ENCODE measurements at places on chromosomes 16 and 17.

DNA sequence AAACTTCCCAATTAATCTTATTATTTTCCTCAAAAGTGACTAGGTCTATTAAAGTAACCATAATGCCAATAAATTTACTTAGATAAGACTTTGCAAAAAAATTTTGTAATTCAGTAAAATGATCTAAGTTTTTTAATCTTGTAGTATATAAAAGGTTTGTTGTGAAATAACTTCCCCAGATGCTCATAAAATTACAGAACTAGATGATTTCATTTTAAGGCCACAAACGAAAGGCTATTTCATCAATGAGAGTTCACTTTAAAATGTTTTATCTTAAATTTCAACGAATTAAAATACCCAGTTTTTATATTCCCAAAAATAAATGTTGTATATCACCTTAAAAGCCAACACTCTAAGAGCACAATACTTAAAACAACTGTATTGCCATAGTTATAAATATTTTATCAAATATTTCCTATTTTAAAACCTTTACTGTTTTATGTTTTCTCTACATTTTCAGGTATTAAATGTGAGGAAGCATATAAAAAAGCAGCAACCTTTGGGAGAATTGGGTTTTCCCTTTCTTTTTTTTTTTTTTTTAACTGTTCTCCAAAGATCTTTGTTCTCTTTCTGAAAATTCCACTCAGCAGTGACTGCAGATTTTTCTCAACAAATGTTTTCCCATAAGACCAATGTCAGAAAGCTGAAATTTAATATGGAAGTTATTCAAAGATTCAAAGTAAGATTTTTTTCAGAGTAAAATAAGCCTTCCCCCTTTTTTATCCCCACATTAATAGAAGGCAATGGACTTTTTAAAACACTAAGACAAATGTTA lies 169.9 kb downstream of the CYB561 start:
- DNase-seq: no peak

- DNase-seq: no peak
Measured at GRCh38 chr17:4946312-4946976, 1.9 kb downstream of the PFN1 start.

DNA sequence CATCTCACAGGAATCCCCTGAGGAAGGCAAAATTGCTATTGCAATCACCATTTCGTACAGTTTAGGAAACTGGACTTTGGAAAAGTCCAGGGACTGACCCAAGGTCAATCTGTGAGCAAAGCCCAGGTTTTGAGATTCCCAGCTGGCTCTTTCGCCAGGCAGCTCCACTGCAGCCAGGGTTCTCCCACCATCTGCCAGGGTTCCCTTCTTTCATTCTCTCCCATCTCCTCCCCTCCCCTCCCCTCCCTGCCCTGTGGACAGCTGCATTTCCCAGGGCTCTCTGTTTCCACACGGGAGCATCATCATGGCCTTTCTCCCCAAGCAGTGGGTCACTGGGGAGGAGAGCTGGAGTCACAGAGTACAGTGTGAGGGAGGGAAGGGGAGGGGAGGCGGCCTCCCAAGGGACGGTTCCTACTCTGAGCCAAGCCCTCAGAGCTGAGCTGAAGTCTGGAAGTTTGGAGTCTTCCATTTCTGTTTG lies 11.9 kb upstream of the GSDMA start:
- no peak for DNase-seq

- no peak for DNase-seq
Measured at GRCh38 chr17:35161281-35161761, 13.7 kb downstream of the UNC45B start.

DNA sequence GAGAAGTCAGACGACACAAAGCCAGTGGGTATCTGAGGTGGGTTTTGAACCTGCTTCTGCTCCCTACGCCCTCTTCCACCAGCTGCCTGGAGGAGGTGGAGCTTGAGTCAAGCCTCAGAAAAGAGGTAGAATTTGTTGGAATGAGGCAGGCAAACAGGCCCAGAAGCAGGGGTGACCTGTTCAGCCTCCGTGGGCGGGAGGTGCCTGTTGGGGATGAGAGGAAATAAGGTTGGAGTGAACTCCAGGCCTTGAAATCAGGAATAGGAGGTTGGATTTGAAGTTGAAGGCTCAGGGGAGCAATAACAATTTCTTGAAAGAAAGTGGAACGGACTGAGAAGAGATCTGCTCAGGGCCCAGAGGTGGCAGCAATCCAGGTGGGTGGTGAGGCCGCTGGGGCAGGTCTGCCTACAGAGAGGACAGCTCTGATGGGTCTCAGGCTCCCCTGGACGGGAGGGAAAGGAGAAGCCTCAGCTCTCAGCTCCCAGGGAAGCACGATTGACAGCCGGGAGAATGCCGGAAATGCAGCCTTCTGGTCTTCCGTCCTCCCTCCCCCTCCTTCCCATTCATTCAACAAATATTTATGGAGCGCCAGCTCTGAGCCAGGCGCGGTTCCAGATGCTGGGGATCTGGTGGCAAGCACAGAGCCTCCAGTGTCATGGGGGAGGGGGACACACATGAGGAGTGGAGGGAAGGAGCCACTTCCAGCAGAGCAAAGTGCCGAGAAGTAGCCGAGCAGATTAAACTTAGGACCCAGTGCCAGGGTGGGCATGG lies 61.9 kb upstream of the CIBAR2 start:
- no peak for DNase-seq

DNA sequence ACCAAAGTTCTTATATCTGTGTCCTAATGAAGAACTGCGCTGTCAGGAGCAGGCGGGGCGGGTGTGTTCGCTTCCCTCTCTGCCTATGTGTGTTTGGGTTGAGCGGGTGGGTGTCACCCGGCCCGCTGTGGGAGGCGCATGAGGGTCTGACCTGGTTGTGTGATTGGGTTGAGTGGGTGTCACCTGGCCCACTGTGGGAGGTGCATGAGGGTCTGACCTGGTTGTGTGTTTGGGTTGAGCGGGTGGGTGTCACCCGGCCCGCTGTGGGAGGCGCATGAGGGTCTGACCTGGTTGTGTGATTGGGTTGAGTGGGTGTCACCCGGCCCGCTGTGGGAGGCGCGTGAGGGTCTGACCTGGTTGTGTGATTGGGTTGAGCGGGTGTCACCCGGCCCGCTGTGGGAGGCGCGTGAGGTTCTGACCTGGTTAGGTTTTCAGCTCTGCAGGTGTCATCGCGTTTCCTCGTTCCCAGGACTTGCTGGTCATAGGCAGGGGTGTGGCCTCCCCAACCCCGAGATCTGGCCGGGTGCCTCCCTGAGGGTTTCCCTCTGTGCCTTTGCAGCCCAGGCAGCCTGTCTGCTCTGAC lies 69.6 kb upstream of the ZNF750 start:
- DNase-seq: no peak

DNA sequence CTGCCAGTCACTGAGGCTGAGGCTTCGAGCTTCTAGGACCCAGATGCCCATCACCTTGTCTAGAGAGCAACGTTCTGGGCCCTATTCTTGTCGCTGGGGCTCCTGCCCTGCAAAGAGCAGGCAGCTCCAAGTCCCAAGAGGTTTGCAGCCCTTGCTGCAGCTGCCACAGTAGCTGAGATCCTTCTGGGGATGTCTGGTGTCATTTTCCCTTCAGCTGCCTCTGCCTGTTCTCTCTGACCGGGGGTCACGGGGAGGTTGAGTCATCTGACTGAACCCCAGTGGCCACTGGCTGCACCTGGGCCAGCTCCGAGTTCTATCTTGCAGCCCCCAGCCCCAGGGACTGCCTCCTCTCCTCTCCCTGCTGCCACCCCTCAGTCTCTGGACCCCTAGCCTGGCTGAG lies 4.9 kb downstream of the WSCD1 start:
- no peak for DNase-seq

GRCh38 chr16:11201498-11202259 lies 54.3 kb downstream of the SOCS1 start:
- DNase-seq: no peak

DNA sequence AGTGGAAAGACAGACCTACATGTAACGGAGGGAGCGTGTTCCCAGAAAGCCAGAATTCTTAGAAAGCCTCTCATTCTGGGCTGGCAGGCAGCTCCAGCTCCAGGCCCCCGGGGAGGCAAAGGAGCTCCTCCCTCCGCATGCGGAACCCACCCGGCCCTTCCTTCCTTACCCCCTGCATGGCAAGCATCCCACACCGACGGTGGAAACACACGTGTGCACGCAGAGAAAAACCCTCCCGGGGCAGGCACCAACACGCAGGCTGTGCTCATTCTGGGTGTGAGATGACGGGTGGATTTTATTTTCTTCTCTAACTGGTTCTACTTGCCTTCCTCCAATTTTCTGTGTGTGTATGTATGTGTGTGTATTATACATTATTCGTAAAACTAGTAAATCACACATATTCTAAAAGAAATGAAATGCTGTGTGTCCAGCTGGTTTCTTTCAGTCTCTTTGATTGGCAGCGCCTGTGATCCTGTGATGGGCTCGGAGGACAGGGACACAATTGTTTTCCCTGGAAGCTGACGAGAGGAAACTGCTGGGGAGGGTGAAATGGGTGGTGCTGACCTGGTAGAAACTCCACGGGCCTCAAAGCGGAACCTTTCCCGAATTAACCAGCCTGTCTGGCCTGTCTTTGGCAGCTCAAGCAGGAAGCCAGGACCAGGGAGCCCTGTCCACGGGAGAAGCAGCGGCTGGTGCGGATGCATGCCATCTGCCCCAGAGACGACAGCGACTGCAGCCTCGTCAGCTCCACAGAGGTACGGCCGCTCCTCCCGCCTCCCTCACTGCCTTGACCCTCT lies 22.2 kb downstream of the CARD14 start:
- DNase-seq: no peak

DNA sequence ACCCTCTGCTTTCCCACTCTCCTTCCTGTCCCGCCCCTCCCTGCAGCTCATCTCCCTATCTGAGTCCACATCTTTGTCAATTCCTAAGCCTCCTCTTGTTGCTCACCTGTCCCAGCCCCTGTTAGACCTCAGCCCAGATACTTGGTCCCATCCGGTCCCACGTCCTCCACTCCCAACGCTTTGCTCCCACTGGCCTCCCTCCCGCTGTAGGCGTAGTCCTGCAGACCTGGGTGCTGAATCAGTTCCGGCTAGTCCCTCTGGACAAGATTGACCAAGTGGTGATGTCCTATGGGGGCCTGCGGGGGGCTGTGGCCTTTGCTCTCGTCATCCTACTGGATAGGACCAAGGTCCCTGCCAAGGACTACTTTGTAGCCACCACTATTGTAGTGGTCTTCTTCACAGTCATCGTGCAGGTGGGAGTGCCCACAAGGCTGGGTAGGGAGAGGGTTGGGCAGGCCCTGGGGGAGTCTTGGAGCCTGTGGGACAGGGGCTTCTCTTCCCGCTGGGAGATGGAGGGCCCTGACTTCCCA lies 8.0 kb downstream of the SLC9A5 start:
- DNase-seq: no peak

DNA sequence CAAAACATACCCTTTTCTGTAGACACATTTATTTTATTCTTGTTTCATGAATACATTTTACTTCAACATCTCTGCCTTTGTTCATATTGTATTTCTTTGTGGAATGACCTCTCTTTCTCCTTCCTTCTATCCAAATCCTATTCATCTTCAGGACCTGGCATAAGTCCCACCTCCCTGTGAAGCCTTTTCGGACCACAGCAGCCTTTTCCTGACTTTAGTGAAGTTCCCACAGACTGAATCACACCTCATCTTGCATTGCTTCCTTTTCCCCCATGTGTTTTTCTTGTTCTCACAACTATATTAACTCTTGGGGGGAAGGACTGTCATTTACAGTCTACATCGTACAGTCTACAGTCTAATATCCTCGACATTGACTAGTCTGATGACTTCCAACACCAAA lies 58.2 kb downstream of the MFSD11 start:
- DNase-seq: no peak

- no peak for DNase-seq
Measured at GRCh38 chr16:86806838-86807351, 228.5 kb downstream of the FOXL1 start.

DNA sequence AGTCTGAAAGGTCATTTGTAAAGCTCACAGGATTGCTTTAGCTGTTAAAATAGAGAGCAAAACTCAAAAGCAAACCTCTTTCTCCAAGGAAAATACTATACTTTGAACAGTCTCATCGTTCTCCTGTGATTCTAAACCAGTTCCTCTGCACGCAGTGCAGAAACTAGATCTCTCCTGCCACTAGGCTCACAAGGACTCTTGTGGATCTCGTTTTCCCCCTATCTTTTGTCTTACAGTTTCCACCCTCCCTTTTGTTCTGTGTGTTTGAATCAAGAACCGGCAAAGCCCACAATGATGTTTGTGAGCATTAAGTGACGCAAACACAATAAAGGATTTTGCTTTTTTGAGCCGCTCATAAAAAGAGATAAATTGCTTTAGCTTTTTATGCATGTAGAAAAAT lies 1103.5 kb upstream of the RBFOX1 start:
- no peak for DNase-seq

GRCh38 chr17:1733759-1734158 lies 8.9 kb upstream of the SERPINF2 start:
- DNase-seq: no peak

GRCh38 chr16:79640513-79641360 lies 40.2 kb upstream of the MAF start:
- DNase-seq: no peak

DNA sequence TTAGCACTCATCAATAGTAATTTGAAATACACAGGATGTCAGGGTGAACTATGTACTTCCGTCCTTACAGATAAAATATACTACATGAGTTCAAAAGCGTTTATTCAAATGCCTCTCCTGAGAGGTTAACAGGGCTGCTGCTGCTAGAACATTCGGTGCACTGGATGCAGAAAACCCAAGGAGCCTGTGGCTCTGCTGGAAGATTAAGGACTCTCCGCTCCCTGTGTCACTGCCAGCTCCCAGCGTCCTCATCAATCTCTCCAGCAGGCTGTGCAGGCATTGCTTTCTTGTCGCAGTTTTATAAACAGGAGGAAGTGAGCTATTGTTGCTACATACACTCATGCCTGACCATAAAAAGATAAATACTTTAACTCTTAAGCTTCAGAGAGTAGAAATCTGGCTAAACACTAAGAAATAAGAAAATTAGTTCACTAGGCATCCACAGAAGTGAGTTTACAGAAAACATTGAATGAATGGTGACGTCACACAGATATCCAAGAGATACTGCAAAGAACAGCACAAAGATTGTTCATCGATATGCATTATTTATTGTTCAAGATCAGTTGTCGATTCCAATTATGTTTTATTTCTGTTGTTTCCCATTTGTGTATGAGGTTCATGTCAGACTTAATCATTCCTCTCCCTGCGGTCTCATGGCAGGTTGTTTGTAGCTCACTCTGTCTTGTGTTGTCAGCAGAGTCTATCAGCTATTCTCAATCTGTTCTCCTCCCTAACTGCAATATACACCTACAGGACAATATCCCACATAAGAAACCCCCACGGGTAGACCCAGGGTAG lies 127.9 kb upstream of the MON1B start:
- DNase-seq: no peak

DNA sequence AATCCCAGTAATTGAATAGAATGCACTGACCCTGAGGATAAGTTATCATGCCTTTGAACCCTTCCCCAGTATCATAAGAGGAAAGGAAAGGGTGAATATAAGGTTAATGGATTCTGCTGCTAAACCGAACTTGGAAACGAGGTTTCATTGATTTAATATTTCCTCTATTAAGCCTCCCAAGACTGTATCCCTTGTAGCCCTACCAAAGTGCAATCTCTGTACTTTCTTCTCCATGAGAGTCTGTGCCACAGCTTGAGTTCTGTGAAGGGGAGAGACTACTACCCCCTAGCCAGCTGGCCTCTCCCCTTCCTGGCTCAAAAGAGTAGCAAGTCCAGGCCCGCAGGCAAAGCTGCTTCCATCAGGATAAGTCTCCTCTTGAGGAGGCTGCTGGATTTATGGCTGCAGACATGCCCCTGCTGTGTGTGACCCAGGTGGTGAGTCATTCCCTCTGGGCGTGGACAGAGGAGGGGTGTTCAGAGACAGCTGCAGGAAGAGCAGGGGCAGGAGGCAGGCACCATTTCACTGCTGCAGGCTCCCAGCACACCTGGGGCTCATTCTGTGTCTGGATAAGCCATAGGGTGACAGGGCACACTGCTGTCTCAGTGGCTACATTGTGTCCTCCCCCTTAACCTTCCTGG lies 58.4 kb downstream of the TOM1L2 start:
- peak; percentile 92 for DNase-seq

All from osteocyte (in vitro differentiated cells).